Smooth muscle cell of trachea (primary cell): ENCODE measurements at places on chromosomes 1 and 21. TPM values are rescaled to one million over a fixed set of nuclear protein-coding genes. Genes with fewer than 3 reads are reported as not detected.

The SLC30A10 gene
- not detected in 2 replicates for total RNA-seq

The PRAMEF4 gene
- not detected in 2 replicates for total RNA-seq

The CENPS gene
- total RNA-seq, result 10.6 and 16.7 TPM in 2 replicates

The ANGPTL3 gene
- not detected in 2 replicates for total RNA-seq

The GJA4 gene
- total RNA-seq, result 0.15 TPM in 1 of 2 replicates, not detected in the other

The ADAR gene
- total RNA-seq, result 73.9 and 102 TPM in 2 replicates

The IGSF5 gene
- not detected in 2 replicates for total RNA-seq

The ATP1A4 gene
- not detected in 2 replicates for total RNA-seq

The CLCNKA gene
- total RNA-seq, result under 0.01 and 0.17 TPM in 2 replicates

The CFHR4 gene
- total RNA-seq, result under 0.01 TPM in 1 of 2 replicates, not detected in the other

The FABP3 gene
- total RNA-seq, result 39.5 and 109 TPM in 2 replicates

The MYOG gene
- total RNA-seq, result not detected in 2 replicates

The SLC6A17 gene
- 0.29 and 0.33 TPM in 2 replicates for total RNA-seq

The FALEC gene
- 1.5 TPM in 1 of 2 replicates, not detected in the other for total RNA-seq

The FYB2 gene
- total RNA-seq, result not detected in 2 replicates
